ENCODE measurements at places on chromosomes 7 and 10.
A peak's percentile ranks its signal among the peaks of the same experiment; 100 is the strongest.

DNA sequence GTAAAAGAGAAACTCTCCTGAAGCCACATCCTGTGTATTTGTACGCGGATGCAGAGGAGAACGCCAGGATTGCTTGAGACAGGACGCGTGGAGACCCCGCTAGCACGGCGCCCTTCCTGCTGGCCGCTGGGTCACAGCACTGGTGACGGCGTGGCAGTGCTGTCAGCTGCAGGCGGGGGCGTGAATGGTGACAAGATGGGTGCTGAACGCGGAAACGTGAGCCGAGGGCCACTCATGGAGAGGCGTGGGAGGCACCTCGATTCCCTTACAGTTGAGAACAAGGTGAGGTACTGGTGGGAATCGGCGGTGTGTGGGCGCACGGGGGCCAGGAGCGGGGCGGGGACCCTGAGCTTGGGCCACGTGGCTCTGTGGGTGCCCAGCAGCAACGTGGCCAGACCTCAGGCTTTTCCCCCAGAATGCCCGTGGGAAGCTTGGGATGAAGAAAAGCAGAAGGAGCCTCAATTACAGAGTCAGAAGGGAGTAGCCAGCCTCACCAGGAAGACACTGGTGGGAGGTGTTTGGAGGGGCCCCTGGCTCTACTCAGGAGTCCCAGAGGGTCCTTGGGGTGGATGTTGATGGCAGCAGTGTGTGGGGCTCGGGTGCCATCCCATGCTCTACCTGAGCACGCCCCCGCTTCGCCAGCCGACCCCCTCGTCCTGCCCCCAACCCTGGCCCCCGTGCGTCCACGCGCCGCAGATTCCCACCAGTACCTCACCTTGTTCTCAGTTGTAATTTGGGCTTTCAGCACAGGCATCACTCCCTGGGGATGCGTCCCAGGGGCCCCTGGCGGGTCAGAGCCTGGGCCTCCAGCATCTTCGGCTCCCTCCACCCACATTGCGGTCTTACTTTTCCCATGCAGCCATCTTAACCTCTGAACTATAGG lies 208.4 kb upstream of the TCERG1L start:
- no peak for DNase-seq

GRCh38 chr7:131924857-131925256 lies 368.4 kb upstream of the PODXL start:
- DNase-seq, result no peak

DNA sequence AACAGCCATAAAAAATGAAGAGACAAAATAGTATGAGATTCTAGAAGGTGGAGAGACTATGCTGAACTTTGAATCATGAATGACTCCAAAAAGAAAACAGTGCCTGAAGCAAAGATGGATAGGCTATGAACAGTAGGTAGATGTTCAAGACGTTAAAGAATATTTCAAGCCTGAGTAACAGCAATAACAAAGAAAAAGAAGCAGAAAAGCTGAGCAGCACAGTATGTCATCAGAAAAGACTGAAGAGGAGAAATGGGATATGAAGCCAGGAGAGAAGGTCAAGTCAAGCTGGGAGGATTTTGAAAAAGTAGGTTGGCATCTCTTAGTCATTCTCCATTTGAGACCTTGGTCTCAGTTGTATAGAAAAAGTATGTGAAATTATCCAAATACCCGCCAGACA lies 484.4 kb downstream of the SORCS1 start:
- DNase-seq, result no peak

DNA sequence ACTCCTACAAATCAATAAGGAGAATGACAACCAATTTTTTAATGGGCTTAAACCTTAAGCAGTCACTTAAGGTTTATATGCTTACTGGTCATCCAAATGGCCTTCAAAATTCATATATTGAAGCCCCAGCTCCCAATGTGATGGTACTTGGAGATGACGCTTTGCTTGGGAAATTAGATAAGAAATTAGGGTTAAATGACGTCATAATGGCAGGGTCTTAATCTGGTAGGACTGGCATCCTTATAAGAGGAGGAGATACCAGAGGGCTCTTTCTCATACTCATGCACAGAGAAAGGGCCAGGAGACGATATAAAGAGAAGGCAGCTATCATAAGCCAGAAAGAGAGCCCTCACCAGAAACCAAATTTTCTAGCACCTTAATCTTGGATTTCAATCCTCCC lies 350.8 kb upstream of the NFE2L3 start:
- no peak for DNase-seq

GRCh38 chr10:33134011-33134751 lies 176.2 kb upstream of the ITGB1 start:
- peak; percentile 90 for DNase-seq

DNA sequence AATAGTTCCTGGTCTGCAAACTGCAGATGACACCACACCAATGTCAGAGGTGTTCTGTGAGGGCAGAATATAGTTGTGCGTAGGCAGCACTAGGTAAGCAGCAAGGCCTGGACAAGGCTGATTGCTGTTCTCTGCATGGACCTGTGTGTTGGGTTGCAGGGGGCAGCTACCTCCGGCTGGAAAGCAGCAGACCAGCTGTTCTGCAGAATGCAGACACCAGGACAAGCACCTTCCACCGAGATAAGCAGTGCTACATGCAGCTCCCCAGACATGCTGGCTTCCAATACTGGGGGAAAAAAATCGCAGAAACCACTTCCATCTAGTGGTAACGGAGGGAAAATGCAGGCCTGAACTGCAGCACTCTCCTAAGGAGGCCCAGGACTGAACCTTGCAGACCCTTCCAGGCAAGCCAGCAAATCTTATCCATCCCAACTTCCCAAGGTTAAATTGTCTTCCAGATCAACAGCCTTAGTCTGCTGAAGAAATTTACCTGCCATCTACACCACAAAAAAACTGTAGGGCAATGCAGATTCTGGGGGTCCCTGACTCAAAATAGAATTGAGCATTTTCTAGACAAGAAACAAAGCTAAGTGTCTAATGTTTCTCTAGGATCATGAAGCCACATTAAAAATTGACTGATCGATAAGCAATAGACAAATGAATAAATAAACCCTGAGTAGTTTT lies 50.5 kb upstream of the COBL start:
- no peak for DNase-seq

DNA sequence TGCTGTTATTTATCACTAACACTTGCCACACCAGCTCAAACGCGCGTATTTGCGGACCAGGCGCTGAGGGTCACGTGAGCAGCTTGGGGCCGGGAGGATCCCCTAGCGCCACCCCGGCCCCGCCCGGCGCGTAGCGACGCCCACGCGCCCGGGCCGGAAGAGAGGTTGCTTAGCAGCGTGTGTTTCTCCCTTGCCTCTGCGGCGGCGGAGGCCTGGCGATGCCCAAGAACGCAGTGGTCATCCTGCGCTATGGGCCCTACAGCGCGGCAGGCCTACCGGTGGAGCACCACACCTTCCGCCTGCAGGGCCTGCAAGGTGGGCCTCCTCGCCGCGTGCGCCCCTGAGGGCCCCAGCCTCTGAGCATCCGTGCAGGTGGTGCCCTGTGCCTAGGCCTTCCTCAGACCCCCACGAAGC lies at the start of gene C10orf53:
TSS of gene C10orf53 (plus strand) at position 172 of the 414 bp plus-strand sequence. CDS start at position 219, 47 bp downstream.
- DNase-seq, result no peak

DNA sequence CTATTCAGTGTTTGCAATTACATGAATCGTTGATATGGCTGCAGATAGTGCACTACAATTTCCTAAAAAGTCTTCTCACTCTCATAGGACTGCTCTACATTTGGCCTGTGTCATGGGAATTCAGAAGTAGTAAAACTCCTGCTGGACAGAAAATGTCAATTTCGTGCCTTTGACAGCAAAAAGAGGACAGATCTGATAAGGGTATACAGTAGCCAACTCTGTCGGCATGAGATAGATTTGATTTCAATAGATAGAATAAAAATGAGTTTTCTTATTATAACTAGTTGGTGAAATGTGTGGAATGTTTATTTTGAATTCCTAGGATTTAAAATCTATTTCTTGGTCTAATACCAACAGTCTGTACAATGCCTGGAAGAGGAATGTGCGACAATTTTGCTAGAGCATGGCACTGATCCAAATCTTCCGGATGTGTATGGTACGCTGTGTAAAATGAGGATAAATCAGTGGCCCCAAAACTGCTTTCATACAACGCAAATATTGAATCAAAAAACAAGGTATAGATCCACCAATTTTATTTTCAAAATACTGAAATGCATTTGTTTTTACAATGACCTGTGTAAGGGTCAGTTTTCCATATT lies 133.5 kb upstream of the CDK13 start:
- DNase-seq, result no peak

DNA sequence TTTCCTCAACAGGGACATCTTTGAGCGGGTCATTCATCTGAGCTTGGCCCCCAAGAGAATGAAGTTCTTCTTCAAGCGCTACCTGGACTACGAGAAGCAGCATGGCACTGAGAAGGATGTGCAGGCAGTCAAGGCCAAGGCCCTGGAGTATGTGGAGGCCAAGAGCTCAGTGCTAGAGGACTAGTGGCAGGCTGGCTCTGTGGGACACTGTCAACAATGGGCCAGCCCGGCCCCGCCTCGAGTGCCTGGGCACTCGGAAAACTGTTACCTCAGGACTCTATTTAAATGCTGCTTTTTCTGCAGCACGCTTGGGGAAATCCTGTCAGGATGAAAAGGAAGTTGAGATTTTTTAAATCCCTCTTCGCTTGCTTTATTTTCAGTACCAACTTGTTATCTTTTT lies 6.8 kb downstream of the CALHM2 start:
- DNase-seq, result no peak

DNA sequence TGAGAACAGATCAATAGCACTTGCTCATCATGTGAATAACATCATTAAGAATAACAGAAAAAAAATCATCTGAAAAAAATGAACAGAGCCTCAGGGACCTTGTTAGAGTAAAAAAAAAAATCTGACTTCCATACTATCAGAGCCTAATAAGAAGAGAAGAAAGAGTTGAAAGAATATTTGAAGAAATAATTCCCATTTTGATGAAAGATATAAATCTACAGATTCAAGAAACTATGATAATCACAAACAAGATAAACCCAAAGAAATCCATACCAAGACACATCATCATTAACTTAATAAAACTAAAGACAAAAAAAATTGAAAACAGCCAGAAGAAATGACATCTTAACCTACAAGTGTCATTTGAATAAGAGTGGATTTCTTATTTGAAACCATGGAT lies 134.4 kb downstream of the BMS1 start:
- DNase-seq, result no peak

GRCh38 chr10:118844731-118845521 lies 90.2 kb upstream of the CACUL1 start:
- DNase-seq, result no peak

- no peak for DNase-seq
These were observed 233.2 kb upstream of the PRKCQ start for GRCh38 chr10:6813306-6813705.

DNA sequence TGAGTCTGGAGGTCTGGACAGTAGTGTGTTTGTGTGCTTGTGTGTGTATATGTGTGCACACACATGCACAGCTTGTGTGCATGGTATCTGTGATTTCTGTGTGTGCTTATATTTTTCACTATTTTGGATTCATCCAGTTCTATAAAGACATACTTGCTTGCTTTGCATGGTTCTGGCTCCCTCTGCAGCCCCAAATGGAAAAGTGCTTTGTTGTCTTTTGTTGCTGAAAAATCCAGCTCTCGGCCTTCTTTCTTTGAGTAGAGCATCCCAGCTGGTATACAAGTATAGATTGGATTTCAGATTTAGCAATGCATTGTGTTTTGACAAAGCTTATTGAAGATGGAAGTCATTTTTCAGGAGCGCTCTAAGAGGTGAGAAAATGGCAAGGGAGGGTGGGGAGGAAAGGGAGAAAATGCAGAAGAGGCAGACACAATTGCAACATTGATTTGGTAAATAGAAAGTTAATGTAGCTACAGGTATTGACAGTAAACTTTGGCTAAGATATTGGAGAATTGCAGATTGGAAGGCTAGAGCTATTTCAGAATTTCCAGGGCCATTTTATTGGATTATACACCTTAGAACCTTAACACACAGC lies 333.9 kb downstream of the AUTS2 start:
- no peak for DNase-seq

DNA sequence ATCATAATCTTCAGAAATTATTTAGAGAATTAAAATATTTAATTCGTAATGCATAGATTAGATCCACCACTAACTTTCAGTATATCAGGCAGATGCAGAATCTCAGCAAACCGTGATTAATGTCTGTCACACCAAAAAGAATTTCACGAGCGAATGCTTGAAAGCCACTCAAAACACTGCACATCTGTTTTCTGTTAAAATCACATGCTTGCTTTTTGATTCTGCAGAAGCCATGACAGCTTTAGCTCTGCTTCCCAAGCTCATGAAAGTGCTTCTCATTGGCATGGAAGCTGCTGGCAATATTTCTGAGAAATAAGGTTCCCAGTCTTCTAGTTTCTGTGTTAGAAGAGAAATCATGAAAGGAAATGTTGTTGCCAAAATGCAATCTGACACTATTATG lies 837.8 kb upstream of the LRRN3 start:
- DNase-seq, result no peak

DNA sequence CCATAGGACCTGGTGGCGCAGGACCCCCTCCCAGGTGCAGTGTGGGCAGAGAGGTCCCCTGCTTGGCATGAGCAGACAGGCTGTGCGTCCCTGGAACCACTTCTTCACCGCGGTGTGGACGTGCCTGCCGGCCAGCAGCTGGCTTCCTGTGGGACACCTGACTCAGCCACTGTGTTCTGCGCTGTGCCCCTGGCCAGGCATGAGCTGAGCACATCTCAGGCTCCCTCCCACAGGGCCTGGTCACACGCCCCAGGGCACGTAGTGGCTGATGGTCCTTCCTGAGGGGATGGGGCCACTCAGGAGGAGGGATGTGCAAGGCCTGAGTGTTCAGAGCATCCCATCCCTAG lies 3.5 kb upstream of the DEPP1 start:
- no peak for DNase-seq

DNA sequence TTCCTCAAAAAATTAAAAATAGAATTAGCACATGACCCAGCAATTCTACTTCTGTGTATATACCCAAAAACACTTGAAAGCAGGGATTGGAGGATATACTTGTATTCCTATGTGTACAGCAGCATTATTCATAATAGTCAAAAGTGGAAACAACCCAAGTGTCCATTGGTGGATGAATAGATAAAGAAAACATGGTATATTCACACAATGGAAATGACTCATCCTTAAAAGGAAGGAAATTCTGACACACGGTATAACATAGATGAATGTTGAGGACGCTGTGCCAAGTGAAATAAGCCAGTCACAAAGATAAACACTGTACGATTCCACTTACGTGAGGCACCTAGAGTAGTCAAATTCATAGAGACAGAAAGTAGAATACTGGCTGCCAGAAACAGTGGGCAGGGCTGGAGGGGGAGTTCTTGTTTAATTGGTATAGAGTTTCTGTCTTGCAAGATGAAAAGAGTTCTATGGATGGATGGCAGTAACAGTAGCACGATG lies 26.6 kb upstream of the KAT6B start:
- DNase-seq, result no peak
